NCI-H1105 treated with DMSO at 0.1 percent for 48 hours (cell line): ENCODE measurements at places on chromosomes 12 and 14.
A peak's percentile ranks its signal among the peaks of the same experiment; 100 is the strongest.

- DNase-seq, result no peak
These were observed 5.4 kb upstream of the SLC22A17 start for GRCh38 chr14:23358042-23358441.

DNA sequence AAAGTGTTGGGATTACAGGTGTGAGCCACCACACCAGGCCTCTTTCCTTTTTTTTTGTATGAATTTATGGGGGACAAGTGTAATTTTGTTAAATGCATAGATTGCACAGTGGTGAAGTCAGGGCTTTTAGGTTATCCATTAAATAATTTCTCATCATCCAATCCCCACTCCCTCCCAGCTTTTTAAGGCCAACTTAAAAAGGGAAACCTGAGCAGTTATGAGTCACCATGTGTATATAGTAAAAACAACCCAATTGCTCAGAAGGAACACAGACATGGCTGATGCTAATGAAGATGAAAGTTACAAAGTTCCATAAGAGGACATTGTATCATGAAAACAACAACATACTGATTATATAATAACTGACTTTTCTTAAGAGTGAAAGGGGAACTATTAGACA is 25.6 kb upstream of the ARID2 start:
- no peak for DNase-seq

DNA sequence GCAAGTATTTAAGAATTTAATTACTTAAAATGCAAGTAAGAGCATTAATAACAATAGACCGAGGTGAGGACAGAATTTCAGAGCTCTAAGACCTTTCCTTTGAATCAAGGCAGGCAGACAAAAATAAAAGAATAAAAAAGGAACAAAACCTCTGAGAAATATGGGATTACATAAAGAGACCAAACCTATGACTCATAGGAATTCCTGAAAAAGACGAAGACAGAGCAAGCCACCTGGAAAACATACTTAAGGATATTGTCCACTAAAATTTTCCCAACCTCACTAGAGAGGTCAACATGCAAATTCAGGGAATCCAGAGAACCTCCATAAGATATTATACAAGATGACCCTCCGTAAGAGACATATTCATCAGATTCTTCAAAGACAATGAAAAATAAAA is 325.1 kb downstream of the AEBP2 start:
- no peak for DNase-seq

GRCh38 chr12:19025582-19025981 is 104.0 kb upstream of the PLEKHA5 start:
- no peak for DNase-seq

DNA sequence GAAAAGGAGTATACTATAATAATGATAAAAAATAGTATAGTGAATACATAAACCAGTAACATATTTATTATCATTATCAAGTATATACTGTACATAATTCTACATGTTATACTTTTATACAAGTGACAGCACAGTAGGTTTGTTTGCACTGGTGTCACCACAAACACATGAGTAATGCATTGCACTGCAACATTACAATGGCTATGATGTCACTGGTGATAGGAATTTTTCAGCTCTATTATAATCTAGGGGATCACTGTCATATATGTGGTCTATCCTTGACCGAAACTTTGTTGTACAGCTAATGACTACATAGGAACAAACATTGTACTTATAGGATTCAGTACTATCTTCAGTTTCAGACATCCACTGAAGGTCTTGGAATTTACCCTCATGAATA is 165.8 kb upstream of the SYT1 start:
- DNase-seq, result no peak

- DNase-seq, result peak; percentile 59
These were observed 515.7 kb upstream of the ATXN7L3B start for GRCh38 chr12:74021937-74022336.

GRCh38 chr14:99043756-99044155 is 228.2 kb downstream of the BCL11B start:
- DNase-seq, result no peak

GRCh38 chr12:109504068-109504467 is 26.6 kb downstream of the UBE3B start:
- DNase-seq, result peak; percentile 13

DNA sequence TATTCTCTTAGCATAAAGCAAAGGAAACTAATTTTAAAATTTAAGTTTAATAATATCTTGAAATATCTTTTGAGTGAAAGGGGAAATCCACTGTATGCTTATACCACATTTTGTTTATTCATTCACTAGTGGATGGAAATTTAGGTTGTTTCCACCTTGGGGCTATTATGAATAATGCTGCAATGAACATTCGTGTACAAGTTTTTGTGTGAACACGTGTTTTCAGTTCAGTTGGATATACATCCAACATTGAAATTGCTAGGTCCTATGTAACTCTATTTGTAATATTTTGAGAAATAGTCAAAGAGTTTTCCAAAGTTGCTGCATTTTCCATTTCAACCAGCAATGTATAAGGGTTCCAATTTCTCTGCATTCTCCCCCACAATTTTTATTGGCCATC is 83.7 kb upstream of the ETV6 start:
- DNase-seq, result no peak

DNA sequence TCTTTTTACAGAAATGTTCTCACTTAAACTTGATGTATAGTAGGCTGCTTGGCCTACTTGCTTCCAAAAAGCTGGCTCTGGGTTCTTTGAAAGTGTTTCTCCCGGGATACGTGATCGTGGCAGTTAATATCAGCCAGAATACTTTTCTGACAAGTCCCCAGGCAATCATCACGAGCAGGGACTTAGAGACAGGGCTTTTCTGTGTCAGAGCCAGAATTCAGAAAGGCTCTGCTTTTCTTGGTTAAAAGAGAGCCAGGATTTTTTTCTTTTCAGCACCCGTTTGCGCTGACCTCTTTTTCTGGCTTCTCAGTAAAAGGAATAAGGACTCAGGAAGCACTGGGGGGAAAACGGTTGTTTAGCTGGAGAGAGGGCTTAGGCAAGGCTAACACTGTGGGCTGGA is 57.8 kb upstream of the ARHGAP5 start:
- no peak for DNase-seq

DNA sequence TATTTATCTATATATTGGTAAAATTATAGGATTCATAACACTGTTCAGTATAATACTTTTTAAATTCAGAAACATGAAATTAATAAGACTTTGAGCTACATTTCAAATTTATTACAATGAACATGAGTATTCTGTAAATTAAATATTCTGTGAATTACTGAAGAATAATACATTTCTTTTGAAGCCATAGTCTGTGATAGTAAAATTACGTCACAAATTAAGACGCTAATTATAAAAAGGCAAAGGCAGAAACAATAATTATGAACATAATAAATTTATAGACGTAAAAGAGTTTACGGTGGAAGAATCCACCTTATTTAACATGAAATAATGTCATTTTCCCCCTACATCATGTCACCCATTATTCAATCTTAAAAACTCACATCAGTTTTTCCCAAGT is 118.9 kb downstream of the NOVA1 start:
- no peak for DNase-seq

DNA sequence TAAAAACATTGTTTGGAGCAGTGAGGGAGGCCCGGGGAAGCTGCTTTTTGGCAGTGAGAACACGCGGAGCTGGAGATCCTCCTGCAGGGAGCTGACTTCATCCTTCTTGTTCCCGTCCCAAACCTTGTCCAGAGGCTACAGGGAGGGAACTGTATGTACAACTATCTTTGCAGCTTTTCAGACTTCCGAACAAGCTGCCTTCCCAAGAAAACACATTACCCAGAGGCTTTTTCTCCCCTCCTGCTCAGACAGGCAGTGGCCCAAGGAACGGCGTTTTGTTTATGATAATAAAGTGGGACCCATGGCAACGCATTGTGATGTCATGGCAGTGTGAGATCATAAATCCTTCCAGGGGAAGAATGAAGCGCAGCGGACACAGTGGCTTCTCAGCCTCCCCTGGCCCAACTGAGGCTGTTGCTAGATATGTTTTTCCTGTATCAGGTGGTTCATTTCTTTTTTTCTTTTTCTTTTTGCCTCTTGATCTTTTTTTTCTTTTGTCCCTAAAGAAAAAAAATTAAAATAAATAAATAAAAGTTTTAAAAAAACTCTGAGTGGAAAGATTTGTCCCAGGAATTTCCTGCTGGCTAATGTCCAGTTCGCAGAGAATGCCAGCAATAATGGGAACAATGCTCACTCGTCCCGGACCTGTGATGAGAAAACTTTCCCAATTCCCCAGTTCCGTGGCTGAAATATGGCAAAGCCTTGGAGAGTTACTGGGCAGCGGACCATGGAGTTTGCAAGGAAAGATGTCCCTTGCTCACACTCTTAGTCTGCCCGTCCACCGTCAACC is 103.4 kb upstream of the MAP1LC3B2 start:
- no peak for DNase-seq

DNA sequence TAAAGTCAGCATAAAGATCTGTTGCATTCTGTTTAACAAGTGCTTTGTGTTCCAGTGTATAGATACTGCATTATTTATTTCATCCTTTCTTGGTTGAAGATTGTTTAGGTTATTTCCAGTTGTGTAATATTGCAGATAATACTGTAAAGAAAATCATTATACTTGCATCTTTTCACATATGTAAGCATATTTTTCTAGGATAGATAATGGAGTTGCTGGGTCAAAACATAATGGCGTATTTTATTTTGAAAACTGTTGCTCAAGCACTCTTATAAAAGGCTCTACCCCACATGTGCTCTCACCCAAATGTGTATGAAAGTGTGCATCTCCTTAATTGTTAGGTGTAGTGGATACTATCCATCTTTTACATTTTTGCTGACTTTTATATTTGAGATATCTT is 274.4 kb downstream of the FBXL14 start:
- no peak for DNase-seq

DNA sequence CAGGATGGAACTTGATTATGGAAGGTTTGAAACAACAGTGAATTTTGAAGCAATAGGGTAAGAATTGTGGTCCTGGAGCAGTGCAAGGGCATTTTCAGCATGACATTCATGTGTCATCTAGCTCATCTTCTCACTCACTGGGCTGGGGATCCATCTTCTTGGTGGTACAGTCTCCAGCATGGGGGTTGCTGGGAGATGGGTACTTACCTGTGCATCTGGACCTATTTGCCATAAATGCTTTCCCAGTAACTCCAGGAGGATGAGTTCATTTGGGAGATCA is 7.2 kb downstream of the HSP90AA1 start:
- DNase-seq, result no peak

DNA sequence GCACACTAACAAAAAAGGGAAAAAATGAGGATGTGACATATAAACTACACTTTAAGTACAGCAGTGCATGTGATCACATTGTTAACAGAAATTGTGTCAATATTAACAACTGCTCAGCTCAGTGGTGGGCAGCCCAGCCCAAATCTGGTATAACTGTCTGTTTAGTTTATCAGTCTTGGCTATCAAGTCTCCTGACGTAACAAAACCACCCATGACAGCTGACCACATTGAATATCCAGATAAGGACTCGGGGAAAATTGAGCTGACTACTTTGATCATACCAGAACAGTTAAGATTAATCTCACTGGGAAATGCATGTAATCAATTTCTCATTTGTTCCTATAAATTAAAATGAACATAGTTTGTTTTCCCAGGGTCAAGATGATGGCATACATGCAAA is 396.6 kb downstream of the SNAPC1 start:
- no peak for DNase-seq

- no peak for DNase-seq
These were observed 82.1 kb upstream of the BDKRB2 start for GRCh38 chr14:96122496-96122895.

DNA sequence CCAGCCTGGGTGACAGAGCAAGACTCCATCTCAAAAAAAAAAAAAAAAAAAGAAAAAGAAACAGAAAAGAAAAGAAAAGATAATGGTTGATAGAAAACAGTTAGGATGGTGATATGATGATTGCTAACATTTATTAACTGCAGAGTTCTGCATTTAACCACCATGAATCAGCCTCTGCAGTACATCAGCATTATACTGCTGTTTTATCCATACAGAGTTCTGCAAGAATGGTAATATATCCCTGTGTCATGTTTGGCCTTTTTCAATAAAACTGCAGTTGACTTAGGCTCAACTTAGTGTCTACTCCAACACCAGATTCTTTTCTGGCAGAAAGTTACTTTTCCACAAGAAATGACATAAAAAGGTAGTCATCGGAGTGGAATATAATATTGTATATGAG is 62.6 kb downstream of the DUSP6 start:
- DNase-seq, result no peak

DNA sequence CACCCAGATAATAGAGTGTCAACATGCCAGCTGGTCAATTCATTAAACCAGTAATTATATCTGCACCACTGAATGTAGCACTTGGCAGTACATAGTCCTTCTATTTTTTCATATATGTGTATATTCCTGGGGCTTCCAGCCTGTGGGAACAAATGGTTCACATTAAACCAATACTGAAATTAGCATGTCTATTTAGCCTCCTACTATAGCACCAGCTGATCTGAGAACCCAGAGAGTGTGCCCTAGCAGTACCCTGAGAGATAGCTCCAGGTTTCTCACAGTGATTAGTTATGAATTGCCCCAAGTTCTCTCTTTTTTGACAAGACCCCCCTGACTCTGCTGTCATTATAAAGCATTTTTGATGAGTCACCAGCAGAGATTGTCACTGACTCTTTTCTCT is 1097.3 kb upstream of the FLRT2 start:
- peak; percentile 90 for DNase-seq

DNA sequence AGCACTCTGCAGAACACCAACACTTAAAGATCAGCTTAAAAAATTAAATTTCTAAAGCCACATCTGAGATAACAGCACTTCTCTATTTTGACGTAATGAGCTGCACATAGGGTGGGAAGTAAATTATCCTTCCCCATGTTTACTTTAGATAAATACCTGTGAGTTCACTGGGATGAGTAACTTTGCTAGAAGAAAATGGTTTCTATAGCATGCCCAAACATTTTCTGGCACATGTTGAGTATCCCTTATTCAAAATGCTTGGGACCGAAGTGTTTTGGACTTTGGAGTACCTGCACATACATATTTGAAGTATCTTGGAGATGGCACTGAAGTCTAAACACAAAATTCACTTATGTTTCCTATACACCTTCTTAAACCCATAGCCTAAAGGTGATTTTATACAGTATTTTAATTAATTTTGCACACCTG is 6.6 kb downstream of the SLC38A2 start:
- DNase-seq, result no peak

DNA sequence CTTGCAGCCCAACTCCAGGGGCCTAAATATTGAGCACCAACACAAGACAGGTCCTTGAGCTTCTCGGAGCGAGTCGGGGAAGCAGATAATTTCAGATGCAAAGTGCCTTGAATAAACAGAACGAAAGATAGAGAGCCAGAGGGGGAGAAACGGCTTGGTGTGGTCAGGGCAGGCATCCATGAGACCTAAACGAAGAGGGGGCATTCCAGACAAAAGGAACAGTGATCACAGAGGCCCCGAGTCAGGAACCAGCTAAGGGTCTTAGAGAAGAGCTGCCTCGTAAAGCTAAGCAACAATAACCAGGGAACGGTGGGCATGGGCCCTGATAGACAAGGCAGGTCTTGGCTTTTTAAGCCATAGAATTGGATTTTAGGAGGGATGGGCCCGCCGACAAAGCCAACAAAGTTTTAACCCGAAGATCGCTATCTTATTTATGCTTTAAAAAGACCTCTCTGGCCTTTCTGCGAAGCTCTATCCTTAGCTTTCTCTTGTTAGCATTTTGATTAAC is 421 bp upstream of the ACADS start:
- peak; percentile 65 for DNase-seq

- peak; percentile 80 for DNase-seq
These were observed 121.6 kb downstream of the GPR135 start for GRCh38 chr14:59343585-59343984.
